ENCODE measurements at places on chromosomes 1 and 21. TPM values are rescaled to one million over a fixed set of nuclear protein-coding genes. Genes with fewer than 3 reads are reported as not detected.

SDC3 gene
- total RNA-seq: 47.2 TPM

DNA sequence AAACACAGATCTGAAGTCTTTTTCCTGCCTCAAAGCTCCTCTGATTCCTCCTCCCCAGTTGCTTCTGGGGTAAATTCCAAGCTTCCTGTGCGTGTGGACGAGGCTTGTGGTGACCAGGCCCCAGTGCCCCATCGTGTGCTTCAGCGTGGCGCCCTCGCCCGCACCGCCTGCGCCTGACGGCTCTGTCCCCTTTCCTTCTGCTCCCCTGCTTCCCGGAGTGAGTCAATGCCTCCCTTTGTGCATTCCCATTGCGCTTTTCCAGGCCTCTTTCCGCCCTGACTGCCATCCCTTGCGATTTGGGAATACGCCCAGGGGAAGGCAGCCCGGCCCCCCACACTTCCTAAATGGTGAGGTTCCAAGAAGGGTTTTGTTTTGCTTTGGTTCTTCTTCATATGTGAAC is 36.3 kb downstream of the FAAP20 start:
- DNase-seq: no peak

DIO1 gene
- total RNA-seq: not detected

DNA sequence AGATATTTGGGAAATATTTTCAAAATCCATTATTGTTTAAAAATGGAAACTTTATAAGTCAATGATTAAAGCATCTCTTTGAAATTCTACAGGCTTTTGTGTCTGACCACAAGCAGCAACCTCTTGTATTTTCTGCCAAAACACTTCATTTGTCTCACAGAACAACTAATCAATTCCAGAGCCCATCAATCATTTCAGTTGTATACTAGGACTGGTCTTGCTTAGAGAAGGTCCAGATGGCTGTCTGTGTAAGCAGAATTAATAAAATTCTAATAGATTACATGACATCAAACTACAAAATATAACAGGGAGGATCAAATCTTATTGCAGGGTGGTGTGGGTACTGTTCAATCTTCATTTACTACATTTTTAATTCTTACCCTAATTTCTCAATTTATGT is 76.4 kb downstream of the ACBD6 start:
- no peak for DNase-seq

DNA sequence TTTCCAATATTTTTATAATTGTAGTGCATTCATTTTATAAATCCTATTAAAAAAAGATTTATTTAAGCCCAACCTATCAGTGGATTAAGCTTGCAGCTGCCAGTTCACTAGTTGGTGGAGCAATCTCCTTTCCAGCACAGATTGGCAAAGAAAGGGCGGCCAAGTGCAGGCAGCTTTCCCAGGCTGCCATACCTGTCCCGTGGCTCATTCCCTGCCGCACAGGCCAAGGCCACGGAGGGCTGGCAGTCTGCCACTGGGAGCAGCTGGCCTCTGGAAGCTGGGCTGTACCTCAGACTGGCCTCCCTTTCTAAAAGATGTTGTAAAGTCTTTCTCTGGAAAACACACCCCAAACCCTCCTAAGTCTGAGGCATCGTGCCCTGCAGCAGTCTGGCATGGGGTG is 74.2 kb downstream of the SIM2 start:
- DNase-seq: peak; percentile 69

Data from stomach (tissue), 19 donors.